CD4-positive, alpha-beta T cell treated with Interleukin-21 for 1 hour (primary cell): ENCODE measurements at places on chromosomes 6 and 20.

- DNase-seq: no peak
Observed at GRCh38 chr6:129112591-129112990, 229.7 kb downstream of the LAMA2 start.

DNA sequence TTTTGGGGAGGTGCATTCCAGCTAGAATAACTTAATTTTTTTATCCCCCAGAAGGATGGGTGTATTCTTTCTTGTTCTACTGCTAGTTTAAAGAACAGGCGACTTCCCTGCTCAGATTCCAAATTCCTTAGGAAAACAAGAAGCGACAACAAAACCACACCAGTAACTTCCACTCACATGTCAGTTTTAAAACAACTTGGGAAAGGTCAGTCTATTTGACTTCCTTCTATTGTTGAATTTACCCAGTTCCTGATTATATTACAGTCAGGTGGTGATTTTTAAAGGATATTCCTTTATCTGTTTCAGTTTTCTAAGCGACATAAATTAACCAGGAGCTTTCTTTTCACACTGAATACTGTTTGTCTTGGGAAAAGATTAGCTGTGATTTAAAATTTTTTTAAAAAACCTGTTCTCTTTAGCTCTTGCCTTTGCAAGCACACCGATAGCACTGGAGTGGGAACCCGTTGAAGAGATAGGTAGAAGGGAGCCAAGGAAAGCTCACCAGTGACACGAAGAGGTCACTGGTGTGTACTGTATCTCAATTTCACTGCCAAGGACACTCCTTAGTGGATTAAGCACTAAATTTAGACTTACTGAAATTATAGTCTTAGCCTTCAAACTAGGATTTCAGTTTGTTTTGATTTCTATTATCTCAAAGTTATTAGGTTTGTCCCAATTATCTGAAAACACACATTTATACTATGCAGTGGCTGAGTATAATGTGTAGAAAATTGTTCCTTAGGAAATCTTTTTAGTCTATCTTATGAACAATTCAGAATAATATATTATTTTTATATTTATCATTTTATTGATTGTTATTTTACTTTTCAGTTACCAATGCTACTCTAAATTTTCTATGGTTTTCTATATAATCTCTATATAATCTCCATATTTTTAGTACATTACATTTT is 22.3 kb downstream of the MARCKS start:
- peak; percentile 2 for DNase-seq

GRCh38 chr6:134766497-134766896 is 183.4 kb downstream of the ALDH8A1 start:
- no peak for DNase-seq

DNA sequence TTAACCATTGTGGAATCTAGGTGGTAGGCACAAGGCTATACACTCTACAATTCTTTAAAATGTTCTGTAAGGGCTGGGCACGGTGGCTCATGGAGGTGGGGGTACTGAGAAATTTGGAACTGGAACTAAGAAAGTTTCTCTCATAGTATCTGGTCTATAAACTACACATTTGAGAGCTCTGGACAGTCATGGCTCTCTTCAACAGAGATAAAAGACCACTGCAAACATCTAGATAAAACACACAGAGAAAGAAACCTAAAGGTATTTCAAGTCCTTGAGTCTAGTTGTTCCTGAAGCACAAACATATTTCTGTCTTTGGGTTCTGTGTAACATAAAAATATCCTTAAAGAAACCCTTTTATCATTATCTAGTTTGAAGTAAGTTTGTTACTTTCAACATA is 35.2 kb downstream of the ILRUN start:
- DNase-seq: no peak

DNA sequence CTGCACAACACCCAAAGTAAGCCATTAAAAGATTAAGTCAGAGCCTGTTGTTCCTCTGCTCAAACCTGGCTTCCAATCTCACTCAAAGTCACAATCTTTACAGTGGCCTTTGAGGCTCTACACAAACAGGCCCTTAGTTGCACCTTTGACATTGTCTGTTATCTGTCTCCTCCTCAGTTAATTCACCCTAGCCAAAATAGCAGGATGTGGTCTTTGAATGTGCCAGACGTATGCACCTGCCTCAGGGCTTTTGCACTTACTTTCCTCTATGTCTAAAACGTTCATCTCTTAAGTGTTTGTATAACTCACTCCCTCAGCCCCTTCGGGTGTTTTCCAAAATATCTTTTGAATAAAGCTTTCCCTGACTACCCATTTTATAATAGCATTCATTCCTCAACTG is 107.7 kb downstream of the EYA4 start:
- DNase-seq: no peak

DNA sequence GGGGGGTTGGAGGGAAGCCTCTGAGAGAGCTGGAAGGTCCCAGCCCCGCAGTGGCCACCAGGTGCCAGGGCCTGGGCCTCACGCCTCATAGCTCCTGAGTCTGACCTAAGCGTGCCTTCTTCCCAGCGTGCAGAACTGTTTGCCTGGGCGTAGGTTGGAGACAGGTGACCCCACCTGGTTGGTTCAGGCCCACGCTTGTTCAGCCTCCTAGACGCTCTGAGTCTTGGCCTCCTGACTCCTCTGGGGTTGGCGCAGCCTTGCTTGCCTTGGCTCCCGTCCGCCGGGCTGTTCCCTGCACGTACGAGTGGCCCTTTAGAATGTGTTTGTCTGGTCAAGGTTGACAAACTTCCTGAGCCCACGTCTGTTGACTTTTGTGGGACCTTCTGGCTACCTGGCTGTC is 70.8 kb downstream of the EYA2 start:
- DNase-seq: no peak

- no peak for DNase-seq
Observed at GRCh38 chr6:35489995-35490791, 6.7 kb downstream of the TEAD3 start.

- no peak for DNase-seq
Observed at GRCh38 chr6:157608221-157609075, 214.6 kb upstream of the SNX9 start.

GRCh38 chr20:37853823-37854375 is 49.0 kb upstream of the VSTM2L start:
- DNase-seq: no peak

- no peak for DNase-seq
Observed at GRCh38 chr6:168692193-168692914, 251.4 kb downstream of the SMOC2 start.

DNA sequence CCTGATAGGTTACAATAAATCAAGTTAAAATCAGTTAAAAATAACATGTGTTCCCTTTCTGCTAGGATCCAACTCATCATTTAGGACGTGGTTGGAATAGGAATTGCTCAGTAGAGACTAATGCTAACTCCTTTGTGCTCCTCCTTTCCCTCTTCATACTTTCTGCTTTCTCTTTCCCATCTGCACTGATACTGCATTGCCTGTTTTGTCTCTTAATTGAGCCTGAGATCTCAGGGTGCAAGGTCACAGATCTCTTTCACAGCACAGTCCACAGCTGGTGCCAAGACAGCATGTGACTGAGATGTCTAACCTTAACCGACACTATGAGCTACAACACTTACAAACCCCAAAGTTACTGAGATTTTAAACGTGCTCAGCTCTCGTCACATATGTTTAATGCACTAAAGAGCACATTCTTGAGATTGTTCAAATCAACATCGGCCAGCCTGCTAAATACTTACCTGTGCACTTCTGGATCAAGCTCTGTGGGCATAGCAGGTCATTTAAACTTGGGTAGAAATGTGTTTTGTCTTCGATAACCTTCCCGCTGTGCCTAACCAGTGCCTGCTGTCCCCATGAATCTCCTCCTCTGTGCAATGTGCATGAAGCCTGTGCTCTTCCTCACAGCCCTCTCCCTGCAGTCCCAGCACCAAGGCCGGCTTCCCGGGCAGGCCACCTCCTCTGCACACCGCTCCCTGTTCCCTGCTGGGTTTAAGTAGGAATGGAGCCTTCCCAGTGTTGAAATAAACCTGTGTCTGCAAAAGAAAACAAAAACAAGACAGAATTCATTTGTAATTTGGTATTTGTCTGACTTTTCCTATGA is 39.6 kb upstream of the AFDN start:
- no peak for DNase-seq

DNA sequence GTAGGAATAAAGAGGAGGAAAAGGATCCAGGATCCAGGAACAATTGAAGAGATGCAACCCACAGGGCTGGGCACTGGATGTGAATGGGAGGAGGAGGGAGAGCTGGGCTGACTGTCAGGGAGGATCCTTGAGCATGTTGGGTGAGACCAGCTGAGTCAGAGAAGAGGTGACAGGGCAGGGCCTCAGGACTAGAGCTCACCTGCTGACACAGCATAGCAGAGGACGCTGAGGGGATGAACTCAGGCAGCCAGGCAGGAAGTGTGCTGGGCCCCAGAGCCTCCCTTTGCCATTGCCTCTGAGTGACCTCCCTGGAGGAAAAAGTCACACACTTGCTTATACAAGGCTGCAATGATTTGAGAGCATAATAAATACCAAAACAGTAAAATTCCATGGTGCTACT is 72.3 kb downstream of the ZNF133 start:
- no peak for DNase-seq

- no peak for DNase-seq
Observed at GRCh38 chr6:115753446-115753845, 307.2 kb downstream of the FRK start.

DNA sequence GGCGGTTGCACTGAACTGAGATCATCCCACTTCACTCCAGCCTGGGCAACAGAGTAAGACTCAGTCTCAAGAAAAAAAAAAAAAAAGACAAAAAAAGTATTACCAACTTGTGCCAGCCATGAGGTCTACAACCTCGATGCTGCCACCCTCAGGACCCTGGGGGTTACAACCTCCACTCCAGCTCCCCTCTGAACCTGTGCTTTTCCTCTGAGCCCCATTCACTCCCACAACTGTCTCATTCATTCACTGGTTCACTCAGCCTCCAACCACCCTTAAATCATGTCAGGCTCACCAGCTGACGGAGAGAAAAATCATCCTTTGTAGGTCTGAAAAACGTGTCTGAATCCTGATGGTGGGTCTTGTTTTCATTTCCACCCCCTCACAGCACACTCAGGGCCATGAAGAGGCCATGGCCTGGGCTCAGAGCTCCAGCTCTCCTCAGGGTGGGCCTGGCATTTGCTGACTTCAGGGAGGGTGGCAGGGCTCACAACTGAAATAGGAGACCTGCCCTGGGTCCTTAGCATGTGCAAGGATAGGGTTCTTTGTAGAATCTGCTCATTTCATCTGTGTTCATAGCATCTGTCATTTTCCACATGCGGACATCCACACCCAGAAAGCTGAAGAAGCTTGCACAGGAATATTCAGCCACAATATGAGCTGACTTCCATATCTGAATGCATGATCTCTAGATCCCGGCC is 1.9 kb upstream of the ULBP1 start:
- peak; percentile 50 for DNase-seq

GRCh38 chr20:35506179-35506578 is 23.3 kb downstream of the C20orf173 start:
- no peak for DNase-seq

- DNase-seq: no peak
Observed at GRCh38 chr20:44695674-44696300, 19.4 kb upstream of the CCN5 start.

DNA sequence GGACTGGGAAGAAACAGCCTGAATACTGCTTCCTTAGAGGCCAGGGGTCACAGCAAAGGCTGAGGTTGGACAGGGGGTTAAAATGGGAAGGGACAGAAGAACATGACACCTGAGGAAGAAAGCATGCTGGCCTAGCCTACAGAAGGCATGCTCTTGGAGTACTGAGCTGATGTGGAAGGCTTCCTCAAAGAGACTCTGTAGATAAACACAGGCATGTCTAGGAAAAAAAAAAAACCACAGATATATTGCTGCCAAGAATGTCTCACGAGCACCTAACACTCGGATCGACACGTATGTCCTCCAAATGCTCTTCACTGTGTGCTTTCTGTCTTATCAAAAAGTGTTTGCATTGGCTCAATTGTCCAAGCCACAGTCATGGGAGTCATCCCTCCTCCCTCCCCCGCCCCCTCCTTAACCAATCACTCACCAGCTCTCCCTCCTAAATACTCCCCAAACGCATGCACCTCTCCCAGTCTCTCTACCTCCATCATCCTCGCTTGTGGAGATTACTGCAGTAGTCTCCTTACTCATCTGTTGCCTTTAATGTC is 101.1 kb upstream of the LRFN2 start:
- DNase-seq: no peak

GRCh38 chr6:56372406-56372995 is 125.1 kb upstream of the COL21A1 start:
- DNase-seq: no peak

DNA sequence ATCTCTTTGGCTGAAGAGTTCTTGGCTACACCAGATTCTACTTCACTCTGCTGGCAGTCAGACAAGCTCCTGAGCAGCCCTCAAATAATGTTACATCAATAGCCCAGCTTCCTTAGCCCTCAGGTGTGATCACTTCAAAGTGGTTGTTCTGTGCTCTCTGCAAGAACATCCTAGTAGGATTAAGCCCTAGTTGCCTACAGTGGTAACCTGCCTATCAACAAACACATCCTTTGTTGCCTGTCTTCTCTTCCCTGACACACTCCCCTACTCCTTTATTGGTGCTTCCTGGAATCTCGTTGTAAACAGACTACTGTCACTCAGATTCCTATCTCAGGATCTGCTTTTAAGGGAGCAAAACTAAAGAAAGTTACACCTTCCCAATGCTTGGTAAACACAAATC is 45.1 kb upstream of the TASP1 start:
- DNase-seq: no peak

DNA sequence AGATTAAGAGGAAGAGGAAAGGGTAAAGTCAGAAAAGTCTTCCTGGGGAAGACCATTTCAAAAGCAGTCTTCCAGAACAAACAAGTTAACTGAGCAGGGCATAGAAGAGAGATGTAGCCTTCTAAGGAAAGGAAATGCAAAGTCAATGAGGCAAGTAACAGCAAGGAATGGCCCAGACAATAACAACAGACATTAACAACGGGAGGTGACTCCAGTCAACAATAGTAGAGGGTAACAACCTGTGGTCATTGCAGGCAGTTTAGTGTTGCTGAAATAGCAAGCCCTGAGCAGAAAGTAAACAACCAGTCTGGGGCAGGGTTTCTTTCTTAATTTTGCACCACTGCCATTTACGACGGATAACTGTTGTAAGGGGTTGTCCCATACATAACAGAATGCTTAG is 2.1 kb downstream of the MDN1 start:
- no peak for DNase-seq

DNA sequence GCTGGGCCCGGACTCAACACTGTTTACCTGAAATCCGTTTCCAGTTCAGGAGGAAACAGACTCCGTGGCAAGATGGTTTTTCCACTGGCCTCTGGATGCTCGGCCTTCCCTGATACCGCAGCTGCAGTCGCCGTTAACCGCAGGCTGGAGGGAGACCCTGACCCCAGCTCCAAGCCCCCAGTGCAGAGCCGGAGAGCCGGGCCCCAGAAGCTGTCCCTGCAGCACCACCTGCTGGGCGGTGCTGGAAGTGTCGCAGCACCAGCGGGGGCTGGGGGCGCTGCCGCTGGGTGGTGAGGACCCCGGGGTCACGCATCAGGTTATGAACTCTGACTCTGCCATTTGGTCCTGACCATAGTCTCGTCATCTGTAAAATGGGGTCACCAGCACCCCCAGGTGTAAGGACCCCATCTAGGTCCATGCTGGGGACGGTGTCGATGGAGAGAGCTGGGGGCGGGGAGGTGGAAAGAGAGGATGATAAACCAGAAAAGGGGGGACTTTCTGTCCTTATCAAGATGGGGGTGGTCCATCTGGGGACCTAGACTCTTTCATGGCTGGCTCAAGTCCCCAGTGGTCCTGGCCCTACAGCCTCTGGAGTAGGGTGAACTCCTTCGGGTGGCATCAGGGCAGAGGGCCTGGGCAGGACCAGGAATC is 20.8 kb upstream of the CHRNA4 start:
- peak; percentile 17 for DNase-seq
